NCI-H1930 (cell line): ENCODE measurements at places on chromosomes 11 and 22.

DNA sequence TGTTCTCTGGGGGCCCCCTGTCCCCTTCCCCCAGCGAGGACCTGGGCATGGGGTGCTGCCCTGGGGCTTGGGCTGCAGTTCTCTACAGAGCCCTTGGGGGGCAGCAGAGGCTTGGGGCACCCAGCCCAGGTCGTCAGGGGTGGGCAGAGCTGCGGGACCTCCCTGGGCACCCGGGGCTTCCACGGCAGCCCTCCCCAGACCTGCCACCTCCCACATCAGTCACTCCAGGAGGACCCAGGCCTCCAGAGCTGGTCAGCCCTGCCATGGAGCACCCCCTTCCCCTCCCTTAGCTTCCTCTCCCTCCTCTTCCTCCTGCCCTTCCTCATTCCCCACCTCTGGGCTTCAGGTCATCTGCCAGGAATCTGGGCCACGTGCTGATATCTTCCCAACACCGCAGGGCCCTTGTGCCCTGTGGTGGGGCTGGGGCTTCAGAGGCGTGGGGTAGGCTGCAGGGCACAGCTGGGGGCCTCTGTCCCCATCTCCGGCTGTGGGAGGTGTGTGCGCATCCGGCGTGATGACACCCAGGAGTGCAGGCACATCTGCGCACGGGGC lies 5.8 kb downstream of the TSPAN4 start:
- DNase-seq: no peak

GRCh38 chr11:115642660-115643059 lies 138.4 kb upstream of the CADM1 start:
- no peak for DNase-seq

DNA sequence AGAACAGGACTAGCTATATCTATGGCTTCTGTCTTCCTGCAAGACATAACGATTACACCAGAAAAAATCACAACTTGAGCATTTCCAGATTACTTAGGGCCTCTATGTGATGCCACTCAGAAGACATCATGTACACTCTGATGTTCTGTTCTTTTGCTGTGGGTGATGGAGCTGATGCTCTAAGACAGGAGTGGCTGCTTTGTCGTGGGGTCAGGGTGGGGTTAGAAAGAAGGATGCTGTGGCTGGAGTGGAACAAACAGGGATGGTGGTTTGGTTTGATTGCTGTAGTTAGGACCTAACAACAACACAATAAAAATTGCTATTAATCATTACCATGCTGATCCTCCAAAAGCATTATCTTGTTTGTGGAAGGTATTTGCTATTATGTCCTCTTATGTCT lies 120.3 kb upstream of the ARHGAP20 start:
- DNase-seq: no peak

GRCh38 chr22:38069372-38070249 lies 12.4 kb downstream of the PICK1 start:
- no peak for DNase-seq

DNA sequence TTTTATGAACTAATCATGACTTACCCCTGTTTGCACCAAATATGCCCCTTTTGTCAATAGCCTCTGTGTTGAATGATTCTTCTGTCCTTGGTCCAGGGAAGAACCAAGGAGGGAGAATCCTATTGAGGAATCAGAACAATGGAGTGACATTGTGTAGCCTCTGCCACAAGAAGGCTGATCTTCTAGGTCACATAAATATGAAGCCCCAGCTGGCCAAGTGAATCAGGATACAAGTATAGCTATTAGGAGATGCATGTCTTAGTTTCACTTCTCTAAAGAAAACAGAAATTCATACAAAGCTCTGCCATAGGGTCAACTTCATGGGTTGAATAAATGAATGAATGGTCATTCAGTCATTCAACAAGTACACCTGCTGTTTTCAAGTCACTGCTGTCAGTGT lies 118.2 kb upstream of the BLID start:
- DNase-seq: no peak

DNA sequence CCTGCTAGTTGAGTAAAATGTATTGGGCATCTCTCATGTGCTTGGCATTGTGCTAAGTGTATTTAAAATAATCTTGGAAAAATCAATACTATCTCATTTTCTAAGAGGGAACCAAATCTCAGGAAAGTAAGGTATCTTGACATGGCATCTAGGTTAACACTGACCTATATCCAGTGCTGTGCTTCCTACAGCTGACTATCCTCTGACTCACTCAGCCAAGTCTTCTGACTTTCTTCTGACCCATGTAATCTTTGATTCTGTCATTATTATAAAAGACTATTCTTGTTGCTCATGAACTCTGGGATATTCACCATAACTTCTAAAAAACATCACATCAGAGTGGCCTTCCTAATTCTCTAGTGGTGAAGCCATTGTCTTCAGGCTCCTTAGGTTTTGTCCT lies 304.1 kb upstream of the TENM4 start:
- no peak for DNase-seq

DNA sequence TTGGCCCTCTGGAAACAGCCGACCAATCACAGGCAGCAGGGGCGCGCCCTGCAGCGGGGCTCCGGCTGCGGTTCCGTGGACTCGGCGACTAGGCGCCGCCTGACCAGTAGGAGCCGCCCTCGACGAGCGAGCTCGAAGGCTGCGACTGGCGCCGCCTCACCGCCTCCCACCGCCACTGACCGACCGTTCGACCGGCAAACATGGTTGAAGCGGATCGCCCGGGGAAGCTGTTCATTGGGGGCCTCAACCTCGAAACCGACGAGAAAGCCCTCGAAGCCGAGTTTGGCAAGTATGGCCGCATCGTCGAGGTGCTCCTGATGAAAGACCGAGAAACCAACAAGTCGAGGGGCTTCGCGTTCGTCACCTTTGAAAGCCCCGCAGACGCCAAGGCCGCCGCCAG lies at the start of gene RBMXL2:
TSS of gene RBMXL2 (plus strand) at position 78 of the 400 bp plus-strand sequence. CDS start at position 201, 123 bp downstream.
- DNase-seq: no peak

GRCh38 chr11:19714022-19714386 lies 1.4 kb downstream of the NAV2 start:
- no peak for DNase-seq

GRCh38 chr11:65014726-65015227 lies 817 bp downstream of the ARL2 start:
- DNase-seq: no peak

- no peak for DNase-seq
Observed at GRCh38 chr22:49569286-49570031, 258.2 kb downstream of the BRD1 start.

DNA sequence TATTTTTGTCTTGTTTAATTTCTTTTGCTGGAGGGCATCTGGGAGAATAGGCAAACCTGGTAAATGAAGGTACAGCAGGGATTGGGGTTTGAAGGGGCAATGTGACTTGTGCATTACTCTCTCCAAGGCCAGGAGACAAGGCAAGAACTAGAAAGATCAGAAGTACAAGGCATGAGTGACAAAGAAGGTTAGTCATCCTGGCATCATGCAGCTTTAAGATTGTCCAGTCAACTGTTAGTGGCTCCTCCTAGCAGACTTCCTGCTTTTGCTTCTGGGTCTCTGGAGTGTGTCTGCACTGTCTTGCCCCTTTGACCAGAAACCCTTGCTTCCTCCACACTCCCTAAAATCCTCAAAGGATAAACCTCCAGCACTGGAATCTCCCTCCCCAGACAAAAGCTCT lies 27.2 kb upstream of the GLYATL1 start:
- DNase-seq: no peak

- DNase-seq: no peak
Observed at GRCh38 chr11:1121813-1122663, 35.7 kb upstream of the MUC5AC start.

GRCh38 chr22:29348041-29348440 lies 32.5 kb upstream of the RASL10A start:
- no peak for DNase-seq

GRCh38 chr11:85827748-85828639 lies 17.1 kb upstream of the SYTL2 start:
- no peak for DNase-seq

GRCh38 chr11:85526564-85526963 lies 100.6 kb downstream of the DLG2 start:
- no peak for DNase-seq

DNA sequence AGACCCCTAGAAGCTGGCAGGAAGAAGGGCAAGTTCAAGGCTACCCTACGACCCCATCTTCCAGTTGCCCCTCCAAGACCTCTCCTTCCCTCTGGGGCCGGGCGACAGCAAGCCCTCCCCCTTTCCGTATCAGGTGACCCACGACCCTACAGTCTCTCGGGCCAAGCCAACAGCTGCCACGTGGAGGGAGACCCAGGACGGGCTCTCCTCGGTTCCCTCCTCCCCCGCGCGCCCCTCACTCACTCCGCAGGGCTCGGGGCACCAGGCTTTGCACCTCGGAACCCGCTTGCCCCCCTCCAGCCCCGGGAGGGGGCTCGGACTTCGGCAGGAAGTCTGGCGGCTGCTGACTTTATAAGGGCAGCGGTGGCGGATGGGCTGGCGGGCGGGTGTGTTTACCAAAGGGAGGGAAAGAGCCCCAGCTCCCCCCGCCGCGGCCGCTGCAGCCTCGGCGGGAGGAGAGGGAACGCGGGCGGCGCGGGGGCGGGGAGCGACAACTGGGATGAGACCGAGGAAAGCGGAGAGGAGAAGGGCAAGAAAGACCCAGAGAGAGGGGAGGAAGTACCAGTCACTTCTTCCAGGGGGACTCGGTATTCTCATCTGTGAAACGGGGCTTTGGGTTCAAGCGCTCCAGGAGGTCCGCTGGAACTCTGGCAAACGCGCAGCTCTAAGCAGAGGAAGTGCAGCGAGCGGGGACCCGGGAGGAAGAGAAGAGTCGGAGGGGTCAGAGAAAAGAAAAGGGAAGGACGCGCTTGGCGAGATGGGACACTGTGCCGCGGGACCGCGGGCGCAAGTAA lies 767 bp downstream of the SLC43A1 start:
- DNase-seq: no peak

- peak; percentile 63 for DNase-seq
Observed at GRCh38 chr22:50600538-50600937, at the start of gene MAPK8IP2. Gene MAPK8IP2, plus strand, starts transcription at chr22:50600793. Its CDS starts 26 bp downstream, at chr22:50600819.

DNA sequence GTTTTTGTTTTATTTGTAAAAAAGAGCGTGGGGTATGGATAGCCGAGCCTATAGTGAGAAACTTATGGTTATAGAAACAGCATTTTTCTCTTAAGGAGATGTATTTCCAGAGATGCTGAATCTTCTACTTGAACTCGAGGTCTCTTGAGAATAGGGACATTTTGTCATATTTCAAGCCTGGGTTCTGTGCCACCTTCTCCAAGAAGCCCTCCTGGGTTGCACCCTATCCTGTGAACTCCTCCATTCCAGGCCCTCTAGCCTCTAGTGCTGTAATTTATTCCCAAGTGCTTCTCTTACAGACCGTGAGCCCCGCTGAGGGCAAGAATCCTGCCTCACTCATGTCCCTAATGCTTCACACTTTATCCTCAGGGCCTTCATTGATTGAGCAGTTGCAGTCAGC lies 108.6 kb downstream of the KIAA1671 start:
- no peak for DNase-seq

- no peak for DNase-seq
Observed at GRCh38 chr11:57287884-57288283, 36.9 kb downstream of the TNKS1BP1 start.

- no peak for DNase-seq
Observed at GRCh38 chr11:125569915-125570621, 791 bp downstream of the EI24 start.

- no peak for DNase-seq
Observed at GRCh38 chr11:111570796-111571195, 30.3 kb downstream of the LAYN start.

- DNase-seq: no peak
Observed at GRCh38 chr11:84455691-84456090, 1169.5 kb upstream of the CCDC90B start.

DNA sequence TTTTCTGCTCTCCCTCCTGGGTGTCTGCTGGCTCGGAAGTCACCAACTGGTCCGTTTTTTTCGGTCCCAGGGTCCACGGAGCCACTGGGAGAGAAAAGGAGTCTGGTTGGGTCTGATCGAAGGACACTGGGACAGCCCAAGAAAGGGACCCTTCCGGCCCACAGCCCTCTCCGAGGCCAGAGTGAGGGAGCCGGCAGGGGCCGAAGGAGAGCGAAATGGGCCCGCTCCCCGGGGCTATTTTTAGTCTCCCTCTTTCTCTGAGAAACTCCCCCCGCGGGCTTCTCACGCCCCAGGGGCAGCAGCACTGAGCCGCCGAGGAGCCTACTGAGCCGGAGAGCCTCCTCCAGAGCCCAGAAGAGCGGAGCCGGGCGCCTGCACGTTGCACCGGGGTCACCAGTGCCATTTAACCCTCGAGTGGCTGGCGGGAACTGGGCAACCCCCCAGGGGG lies 1.9 kb downstream of the ESAM start:
- no peak for DNase-seq

DNA sequence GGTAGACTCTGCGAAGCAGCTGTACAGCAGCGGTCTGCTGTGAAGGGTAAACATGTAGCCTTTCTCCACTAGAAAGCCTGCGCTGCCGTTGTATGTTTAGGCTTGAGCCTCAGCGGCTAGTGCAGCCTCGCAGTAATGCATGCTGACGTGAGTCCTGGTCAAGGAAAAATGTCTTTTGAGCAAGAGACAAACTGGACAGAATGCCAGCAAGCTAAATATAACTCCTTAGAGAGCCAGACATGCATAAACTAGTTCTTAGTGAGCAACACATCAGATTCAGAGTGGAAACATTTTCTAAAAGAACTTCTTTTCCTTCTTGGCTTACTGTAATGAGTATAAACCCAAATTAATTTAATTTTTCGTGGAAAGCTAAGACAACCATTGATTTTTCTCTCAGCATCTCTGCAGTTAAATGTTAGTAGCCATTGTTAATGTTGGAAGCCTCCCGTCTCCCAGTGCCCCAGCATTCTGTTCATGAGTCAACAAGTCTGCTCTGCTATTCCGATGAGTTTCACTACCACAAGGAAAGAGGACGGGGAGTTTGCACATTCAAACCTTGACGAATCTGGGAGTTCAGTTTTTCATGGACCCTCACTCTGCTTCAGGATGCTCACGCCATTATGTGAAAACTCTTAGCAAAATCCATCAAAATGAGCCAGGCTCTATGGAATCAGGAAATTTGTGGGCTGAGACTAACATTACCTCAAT lies 51.4 kb downstream of the JAM3 start:
- DNase-seq: no peak
